DMS53 (cell line): ENCODE measurements at places on chromosomes 16 and 17.

GRCh38 chr16:27839419-27839818 is 224.1 kb downstream of the GSG1L start:
- no peak for DNase-seq

- DNase-seq, result no peak
These were observed 19.4 kb downstream of the GGA3 start for GRCh38 chr17:75241996-75242460.

DNA sequence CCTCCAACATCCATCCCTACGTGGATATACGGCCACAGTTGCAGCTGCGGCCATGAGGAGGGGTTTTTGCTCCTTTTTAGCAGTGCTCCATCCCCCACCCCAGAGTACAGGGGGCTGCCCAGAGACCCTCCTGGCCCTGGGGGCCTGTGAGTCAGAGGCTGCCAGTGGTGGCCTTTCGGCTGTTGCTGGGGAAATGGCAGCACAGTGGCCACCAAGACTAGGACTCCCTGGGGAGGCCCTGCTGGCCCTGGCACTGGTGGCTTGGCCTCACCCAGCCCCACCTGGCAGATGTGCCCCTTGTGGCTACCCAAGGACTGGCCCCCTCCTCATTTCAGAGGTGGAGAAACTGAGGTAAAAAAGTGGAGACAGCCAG is 29.1 kb downstream of the RAI1 start:
- peak; percentile 31 for DNase-seq

- no peak for DNase-seq
These were observed 78.6 kb downstream of the SDR42E1 start for GRCh38 chr16:81932668-81933067.

- DNase-seq, result no peak
These were observed 190.9 kb downstream of the RAB11FIP4 start for GRCh38 chr17:31582151-31582907.

DNA sequence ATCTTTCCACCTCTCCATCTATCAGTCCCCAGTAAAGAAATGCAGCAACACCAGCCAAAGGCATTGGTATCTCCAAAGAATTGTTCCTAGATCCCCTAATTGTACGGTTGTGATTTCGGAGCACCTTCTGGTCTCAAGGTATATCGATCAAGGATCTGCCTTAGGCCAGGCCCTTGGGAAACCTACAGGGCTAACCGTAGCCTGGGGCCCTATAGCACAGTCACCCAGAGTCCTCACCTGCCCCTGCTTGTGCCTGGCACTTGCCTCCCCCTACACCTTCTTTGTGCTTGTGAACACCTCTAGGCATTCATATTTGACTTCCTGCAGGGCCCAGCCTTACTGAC is 16.8 kb upstream of the AURKB start:
- no peak for DNase-seq

DNA sequence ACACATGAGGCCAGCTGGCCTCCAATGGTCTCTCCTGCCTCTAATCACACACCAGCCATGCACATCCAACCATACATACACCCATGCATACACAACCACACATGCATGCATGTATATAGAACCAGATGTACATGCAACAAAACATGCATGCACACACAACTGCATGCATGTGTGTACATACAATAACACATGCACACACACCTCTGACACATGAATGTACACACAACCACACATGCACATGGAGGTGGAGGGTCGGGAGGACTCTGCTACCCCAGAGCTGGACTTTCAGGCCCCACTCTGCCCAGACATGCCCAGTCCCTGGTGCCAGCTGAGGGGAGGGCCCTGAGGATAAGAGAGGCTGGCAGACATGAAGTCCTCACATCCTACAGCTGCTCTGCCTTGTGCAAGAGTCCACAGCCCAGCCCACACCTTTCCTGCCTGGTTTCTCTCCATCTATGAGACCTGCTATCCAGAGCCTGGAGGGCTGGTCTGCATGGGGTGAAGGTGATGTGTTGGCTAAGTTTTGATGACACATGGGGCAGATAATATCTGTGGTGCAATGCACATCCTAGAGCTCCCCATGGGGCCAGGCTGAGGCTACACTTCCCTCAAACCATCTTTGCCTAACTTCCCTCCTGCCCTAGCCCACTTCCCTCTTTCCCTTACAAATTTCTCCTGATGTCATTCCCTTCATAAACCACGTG is 50.9 kb upstream of the SDK2 start:
- no peak for DNase-seq

DNA sequence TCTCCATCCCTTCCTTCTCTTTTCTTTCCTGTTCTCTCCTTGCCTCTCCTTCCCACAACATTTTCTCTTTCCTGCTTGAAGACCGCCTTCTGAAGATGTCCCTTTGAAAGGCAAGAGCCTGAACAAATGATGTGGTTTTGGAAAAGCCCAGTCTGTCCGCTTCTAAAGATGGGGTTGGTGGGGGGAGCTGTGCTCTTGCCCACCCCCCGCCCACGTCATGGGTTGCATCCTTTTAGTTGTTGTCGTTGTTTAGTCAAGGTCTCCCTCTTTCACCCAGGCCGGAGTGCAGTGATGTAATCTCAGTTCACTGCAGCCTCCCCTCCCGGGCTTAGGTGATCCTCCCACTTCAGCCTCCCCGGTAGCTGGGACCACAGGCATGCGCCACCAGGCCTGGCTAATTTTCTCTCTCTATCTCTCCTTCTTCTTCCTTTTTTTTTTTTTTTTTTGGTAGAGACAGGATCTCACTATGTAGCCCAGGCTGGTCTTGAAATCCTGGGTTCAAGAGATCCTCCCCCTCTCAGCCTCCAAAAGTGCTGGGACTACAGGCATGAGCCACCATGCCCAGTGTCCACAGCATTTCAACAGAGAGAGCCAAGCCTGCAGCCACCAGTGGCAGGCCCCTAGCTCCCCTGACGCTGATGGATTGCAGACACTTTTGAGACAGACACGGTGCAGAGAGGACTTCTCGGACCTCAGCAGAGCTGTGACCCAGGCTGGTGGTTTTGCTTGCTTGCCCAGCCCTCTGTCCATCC is 26.0 kb upstream of the CIBAR2 start:
- DNase-seq, result peak; percentile 52

DNA sequence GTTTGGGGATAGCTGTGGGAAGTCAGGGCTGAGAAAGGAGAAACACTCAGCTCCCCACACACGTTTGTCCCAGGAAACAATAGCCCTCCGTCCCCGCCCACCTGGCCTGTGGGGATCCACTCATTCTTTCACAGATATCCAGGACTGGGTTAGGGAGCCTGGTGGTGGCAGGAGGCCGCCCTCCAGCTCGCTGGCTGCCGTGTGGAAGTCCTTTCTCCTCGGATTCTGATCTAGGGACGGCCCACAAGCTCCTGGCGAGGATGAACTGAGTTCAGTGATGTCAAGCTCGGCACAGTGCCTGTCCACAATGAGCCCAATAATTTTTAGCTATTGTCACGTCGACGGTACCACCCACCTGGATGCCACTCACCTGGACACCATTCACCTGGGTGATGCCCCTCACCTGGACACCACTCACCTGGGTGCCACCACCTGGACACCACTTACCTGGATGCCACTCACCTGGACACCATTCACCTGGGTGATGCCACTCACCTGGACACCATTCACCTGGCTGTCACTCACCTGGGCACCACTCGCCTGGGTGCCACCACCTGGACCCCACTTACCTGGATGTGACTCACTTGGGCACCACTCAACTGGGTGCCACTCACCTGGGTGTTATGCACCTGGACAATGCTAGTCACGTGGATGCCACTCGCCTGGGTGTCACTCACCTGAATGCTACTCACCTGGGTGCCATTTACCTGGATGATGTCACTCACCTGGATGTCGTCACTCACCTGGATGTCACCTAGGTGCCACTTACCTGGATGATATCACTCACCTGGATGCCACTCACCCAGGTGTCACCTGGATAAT is 172.5 kb upstream of the FOXF1 start:
- peak; percentile 5 for DNase-seq

- peak; percentile 73 for DNase-seq
These were observed 1.6 kb downstream of the RIPOR1 start for GRCh38 chr16:67530013-67530939.

DNA sequence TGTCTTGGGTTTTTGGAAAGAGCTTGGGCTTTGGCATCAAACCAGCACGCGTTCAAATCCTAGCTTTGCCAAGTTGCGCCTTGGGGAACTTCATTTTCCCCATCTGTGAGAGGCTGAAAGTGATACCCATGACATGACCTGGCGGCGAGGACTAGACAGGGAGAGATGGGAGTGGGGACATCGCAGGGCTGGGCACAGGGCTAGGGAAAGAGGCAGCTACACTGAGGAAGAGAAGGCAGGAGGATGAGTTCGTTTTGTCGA is 202.9 kb downstream of the IRF8 start:
- no peak for DNase-seq

DNA sequence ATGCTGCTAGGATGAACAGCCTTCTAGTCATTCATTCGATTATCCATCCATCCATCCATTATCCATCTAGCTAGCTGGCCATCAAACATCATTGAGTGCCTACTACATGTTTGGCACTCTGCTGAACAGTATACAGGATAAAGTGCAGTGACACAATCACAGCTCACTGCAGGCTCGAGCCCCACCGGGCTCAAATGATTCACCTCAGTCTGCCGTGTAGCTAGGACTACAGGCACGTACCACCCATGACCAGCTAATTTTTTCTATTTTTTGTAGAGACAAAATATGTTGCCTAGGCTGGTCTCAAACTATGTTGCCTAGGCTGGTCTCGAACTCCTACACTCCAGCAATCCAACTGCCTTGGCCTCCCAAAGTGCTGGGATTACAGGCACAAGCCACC is 50.0 kb downstream of the SSH2 start:
- DNase-seq, result no peak

DNA sequence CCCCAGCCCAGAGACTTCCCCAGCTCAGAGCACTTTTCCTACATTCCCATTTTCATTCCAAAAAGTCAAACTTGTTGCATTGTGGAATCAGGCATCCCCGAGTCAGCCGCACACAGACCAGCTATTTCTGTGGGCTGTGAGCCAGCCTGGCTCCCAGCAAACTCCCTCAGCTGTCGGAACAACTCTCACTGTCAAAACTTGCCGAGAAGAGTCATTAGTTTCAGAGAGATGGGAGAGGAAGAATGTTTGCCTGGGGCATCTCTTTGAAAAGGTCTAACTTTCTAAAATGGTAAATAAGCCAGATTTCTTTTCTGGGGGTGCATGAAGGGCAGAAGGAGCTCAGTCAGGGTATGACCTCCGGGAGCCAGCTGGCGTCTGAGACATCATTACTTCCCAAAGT is 280.0 kb downstream of the TMEM114 start:
- no peak for DNase-seq

- no peak for DNase-seq
These were observed at the start of gene KRTAP2-3 for GRCh38 chr17:41060052-41060604. TSS of gene KRTAP2-3 (minus strand) at chr17:41060114. CDS start at chr17:41060050, 64 bp downstream.

- no peak for DNase-seq
These were observed 19.6 kb upstream of the N4BP1 start for GRCh38 chr16:48629531-48629930.

DNA sequence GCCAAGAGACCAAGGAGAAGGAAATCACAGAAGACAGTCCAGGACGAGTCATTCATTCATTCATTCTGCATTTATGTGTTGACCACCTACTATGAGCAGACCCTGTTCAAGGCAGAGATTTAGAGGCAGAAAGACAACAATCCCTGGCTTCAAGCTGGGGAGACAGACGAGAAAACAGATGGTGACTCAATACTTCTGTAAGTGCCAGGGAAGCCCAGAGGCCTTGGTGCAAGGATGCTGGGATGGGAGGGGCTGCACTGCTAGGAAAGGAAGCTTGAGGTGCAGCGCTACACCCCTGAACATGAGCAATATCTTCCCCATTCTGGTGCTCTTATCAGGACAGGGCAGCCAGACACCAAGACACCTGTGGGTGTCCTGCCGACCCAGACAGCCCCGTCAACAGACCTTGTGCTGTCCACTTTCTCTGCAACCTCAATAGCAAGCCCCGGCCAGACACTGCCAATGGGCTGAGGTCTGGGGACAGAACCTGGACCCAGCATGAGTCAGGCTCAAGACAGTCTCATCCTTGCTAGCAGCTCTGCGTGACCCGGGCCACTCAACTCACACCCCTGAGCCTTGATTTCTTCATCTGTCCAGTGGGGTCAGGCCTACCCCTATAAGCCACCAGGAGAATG is 163.5 kb downstream of the COPRS start:
- no peak for DNase-seq

GRCh38 chr17:13350466-13350865 is 251.3 kb downstream of the HS3ST3A1 start:
- DNase-seq, result no peak

DNA sequence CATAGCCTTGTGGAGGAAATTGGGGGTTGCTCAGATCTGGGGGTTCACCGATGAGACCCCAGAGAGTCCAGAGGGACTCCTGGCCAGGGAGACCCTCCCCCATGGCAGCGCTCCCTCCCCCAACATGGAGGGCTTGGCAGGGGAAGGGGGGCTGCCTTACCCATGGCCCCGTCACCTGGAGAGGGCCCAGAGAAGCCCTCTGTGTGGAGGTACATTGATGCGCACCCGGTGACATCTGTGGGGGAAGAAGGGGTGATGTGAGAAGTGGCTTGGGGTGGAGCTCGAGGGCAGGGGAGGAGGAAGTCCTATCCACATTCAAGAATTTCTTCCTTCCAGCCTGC is 16.2 kb downstream of the ETV4 start:
- no peak for DNase-seq

DNA sequence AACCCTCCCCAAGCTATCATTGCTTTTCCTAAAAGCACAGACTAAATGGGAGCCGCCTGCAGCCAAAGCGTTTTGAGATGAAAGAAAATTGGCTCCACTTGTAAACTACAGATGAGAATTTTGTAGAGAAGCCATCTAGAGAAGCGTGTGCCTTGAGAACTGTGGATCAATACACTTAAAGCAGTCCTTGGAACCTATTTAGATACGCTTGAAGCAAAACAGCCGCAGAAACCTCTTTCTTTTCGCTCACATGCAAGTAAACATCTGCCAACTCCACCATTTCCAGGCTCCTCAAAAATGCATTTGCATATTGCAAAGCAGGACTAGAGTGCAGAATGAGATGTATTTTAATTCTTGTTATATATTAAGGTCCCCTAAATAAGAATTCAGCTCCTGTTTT is 13.1 kb downstream of the KIAA0513 start:
- no peak for DNase-seq

DNA sequence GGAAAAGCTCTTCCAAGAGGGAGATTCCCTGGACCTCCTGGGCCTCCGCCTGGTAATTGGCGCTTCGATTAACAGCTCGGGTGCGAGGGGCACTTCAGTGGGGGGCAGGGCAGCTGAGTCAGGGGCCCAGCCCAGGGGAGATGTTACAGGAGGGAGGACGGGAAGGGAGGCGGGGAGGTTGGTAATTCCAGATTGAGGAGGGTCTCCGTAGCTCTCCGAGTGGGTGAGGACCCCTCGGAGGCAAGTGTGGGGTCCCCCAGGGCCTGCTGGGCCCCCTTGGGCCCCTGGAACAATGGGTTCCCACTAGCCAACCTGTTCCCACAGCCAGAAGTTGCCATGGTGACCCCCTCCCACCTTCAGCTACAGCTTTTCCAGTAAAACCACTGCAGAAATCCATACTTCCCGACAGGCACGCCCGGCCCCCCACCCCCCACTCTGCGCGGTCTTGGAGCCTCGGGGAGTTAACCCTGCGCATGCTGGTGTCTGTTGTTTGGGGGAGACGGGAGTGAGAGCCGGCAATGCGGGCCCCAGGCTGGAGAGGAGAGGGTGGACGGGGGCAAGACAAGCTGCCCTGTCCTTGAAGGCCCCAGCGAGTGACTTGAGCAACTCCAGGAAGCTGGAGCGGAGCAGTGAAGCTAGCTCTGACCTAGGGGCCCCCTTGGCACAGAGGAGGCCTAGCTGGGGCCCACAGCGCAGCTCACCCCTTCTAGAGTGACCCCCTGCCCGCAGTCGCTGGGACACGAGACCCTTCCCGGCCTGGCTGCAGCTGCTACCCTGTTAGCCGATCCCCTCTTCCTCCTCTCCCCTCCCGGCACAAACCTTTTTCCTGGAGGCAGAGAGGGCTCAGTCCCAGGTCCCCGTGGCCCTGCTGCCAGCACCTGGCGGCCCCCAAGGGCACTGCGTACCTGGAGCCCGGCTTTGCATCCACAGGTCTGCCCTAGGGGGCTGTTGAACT is 37.8 kb downstream of the TMEM235 start:
- DNase-seq, result peak; percentile 45
